Left forelimb (tissue), 1 donor: ENCODE measurements at places on chromosomes 1 and 21.

GRCh38 chr21:38310646-38311485 is 54.1 kb downstream of the KCNJ15 start:
- DNase-seq = no peak

GRCh38 chr1:234701737-234702341 is 91.9 kb upstream of the IRF2BP2 start:
- DNase-seq = peak; percentile 72

- DNase-seq = no peak
Measured at GRCh38 chr1:89949991-89950624, 44.8 kb upstream of the ZNF326 start.

DNA sequence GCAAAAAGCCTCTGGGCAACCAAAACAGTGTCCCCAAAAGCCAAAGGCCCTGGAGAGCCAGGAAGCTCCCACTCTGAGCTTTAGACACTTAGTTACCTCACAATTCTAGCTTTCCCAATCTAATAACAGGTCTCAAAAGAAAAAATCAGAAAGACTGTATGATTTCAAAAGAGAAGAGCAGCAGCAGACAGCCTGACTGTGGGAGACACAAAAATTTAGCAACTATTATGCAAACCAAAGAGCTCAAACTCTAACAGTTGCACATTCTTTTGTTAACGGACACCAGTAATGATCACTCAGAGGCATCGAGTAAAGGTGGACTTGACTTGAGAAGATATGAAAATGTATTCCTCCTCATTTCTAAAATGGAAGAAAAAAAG is 160.1 kb downstream of the SLC45A1 start:
- DNase-seq = no peak

- DNase-seq = no peak
Measured at GRCh38 chr1:179146911-179147310, 65.0 kb downstream of the TOR3A start.

GRCh38 chr1:226274138-226274537 is 34.8 kb downstream of the LIN9 start:
- no peak for DNase-seq

- no peak for DNase-seq
Measured at GRCh38 chr1:192958871-192959270, 100.3 kb downstream of the UCHL5 start.

DNA sequence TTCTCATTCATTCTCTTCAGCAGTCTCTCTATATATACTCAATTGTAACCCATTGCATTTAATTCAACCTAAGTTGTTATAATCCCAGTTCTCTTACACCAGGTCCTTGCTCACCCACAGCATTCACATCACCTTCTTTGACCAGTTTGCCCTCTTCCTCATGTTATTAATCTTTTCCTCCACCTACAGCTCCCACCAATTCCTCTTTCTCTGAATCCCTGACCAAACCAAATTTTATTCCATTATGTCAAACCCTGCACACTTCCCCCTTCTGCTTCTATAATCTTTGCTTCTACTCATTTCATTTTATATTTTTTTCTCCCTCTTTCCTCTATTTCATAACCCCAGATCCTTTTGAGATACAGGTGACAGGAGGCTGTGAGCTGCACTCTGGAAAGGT is 1.4 kb downstream of the CD1A start:
- no peak for DNase-seq

- DNase-seq = peak; percentile 85
Measured at GRCh38 chr1:183932412-183932811, 105.1 kb downstream of the COLGALT2 start.

DNA sequence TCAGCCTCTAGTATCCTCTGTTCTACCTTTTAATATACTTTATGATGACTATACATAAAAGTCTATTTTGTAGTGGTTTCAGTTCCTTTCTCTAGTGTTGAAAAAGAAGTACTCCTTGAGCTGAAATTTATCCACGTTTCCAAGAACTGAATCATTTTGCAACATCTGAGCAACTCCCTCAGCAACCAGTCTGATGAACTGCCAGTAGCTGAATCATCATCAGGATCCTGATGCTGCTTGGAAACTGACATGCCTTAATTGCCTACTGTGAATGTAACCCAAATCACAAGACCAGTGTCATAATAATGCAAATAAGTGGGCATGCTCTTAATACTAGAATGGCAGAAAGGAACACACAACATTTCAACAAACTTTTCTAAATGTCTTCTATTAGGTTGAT is 103.3 kb downstream of the CYYR1 start:
- DNase-seq = no peak

DNA sequence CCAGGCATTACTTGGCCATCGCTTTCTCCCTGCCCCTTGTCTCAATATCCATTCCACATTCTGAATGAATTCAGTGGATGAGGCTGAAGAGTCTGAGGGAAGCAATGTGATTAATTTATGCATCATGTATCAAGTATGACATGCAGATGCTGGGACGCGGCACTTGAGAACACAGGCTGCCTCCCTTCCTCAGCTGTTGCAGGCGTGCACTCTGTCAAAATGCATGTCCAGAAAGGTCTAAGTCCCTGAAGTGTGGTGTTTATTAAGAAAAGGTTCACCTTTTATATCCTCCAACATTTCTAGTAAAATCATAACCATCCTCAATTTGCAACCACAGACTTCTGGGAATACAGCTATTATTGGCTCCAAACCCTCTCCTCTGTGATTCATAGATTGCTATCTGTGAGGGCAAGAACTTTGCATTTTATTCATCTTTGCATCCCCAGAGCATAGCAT is 22.6 kb upstream of the RAB3GAP2 start:
- no peak for DNase-seq

DNA sequence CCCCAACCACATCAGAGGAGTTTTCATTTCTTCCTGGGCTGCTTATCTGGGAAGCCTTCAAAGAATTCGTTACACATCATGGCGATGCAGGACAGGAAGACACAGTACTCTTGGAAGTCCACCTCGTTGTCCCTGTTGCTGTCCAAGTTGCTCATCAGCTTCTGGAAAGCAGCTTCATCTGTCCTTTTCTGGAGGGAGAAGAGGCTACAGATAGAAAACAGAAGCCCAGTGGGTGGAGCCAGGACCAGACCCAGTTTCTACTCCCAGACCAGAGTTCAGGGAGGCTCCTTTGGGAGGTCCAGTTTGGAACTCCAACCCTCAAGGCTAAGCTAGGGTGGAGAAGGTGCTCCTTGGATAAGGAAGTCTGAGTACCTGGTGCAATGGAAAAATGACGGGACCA is 1.9 kb downstream of the S100A4 start:
- no peak for DNase-seq

GRCh38 chr1:182761396-182762395 is 27.9 kb upstream of the NPL start:
- DNase-seq = no peak

DNA sequence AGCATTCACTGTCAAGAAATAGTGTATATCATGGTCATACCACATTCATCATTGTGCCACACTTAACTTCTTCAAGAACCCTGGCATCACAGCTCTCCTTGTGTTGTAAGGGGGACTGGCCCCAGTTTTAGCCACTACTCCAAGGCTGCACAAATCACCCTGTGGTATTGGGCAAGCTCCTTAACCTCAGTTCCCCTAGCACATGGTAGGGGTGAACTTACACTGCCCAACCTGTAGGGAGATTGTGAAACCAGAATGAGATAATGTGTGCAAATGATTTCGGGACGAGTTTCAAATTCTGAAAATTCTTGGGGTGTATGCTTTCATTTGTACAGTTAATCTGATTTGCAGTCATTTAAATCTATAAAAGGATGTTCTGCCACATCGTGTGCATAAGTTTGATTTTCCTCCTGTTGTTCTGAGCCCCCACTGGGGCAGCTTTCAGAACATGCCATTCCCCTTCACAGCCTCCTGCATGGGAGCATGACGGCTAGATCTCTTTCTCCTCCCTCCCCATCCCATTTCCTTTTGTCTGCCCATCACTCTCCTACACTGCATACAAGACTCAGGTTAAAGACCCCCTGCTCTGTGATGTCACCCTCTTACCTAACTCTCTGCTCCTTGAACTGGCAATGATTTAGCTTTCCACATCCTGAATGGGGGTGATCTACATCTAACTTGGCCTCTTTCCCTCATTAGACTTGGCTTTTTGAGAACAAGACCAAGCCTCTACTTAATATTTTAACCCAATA is 290.3 kb downstream of the CHRM3 start:
- no peak for DNase-seq

DNA sequence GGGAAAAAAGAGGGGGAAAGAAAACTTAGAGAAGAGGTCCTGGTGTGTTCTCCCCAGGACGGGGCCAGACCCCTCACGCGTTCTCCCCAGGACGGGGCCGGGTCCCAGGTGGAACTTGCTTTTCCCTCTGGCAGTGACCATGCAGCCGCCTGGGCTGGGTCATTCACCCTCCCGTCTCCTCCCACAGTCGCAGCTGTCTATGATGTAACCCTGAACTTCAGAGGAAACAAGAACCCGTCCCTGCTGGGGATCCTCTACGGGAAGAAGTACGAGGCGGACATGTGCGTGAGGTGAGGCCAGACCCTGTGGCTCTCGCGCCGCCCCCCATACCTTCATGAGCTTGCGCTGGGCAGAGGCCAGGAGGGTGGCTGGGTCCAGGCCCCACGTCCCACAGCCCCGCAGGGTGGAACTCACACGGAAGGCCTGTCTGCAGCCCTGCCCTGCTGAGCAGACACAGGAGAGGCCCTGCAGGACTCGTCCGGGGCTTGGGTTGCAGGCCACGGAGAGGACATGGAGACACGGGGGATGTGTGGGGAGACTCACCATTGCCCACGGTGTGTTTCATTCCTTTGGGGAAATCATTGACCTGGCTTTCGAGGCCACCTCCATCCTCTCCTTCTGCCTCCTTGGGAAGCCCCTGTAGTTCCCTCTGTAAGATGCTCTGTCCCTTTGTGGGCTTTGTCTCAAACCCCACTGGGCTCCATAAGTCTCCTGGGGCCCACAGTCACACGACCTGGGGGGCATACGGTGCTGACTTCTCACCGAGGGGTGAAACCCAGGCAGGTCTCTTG is 40.7 kb upstream of the TRAPPC10 start:
- DNase-seq = no peak

DNA sequence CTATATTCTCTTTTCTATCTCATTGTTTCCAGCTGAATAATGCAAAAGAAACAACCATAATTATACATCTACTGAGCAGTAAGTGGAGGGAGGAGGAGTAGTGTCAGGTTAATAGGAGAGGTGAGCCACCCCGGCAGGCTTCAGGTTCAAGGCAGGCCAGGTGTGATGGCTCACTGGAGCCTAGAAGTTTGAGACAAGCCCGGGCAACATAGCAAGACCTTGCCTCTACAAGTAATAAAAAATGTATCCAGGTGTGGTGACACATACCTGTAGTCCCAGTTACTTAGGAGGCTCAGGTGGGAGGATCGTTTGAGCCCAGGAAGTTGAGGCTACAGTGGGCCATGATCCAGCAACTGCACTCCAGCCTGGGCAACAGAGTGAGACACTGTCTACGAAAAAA is 1.9 kb upstream of the DIP2A start:
- DNase-seq = no peak

DNA sequence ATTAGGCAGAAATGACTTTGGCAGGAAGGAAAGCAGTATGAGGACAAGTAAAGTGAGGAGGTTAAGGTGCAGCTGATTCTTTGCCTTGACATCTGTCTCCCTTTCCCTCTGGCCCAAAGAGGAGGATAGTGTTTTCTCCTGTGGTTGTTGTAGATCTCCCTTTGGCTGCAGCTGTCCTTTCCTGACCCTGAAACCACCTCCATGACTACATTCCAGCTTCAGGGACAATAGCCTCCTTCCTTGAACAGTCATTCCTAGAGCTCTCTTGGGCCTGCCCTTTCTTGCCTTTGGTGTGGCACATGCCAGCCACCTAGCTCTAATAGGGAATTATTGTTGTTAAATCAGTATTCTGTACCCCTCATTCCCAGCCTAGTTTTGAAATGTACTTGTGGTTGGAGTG is 6.2 kb downstream of the ZMYM1 start:
- DNase-seq = no peak

DNA sequence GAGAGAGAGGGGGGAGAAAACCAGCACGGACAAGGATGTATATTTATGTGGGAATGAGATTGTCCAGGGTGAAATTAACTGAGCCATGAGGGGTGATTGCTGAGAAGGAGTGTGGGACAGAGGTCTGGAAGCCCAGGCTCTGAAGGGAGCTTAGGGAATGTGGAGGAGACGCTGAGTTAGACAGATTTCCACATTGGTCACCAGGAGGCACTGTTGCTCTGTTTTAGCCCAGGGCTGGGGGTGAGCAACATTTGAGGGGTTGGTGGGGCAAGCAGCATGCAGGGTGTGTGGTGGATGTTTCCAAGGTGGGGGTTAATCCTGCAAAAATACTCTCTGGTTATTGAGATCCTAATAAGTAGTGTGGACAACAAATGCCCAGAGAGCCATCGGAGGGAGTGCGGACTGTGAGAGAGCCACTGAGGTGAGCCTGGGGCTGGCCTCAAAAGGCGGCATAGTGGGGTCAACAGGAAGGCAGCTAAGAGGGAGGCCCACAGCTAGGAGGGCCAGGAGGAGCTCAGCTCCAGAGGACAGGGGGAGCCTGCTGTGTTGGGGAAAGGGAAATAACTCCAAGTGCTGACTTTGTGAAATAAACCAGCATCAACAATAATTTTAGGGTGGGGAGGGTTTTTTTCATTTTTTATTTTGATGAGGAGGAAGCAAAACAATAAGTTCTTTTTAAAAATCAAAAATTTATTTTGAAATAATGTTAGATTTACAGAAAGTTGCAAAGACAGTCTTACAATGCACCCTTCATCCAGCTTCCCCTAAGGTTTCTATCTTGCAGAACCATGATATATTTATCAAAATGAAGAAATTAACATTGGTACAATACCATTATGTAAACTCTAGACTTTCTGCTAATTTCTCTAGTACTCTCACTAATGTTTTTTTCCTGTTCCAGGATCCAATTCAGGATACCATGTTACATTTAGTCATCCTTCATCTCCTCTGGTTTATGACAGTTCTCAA is 82.8 kb upstream of the CD34 start:
- DNase-seq = no peak

DNA sequence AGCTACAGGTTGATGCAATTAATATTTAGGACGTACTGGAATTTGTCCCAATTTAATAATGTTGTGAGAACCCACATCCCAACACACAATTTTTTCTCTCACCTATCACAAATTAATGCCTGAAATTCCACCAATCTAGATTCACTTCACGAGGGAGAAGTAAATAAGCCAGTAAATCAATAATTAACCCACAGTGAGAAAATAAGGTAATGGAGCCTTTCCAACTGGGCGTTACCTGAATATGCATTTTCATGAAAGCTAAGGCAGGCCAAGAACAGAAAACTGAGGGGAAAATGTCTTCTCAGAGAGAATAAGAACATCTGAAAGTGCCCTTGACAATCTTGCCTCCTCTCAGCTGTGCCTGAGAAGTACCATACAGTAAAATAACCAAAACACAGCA is 240.8 kb upstream of the NR5A2 start:
- DNase-seq = no peak

DNA sequence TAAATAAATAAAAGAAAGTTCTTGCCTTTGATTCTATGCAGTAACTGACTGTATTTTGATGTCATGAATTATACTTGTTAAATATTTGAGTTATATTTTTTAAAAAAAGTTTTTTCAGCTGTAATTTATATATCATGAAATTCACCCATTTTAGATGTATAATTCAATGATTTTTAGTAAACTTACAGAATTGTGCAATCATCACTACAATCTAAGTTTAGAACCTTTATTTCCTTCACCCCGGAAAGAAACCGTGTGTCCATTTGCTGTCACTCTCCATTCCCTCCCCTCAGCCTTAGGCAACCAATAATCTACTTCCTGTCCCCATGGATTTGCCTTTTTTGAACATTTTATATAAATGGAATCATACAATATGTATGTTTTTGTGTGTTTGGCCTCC is 32.5 kb upstream of the DISC1 start:
- DNase-seq = no peak
